Endothelial cell (in vitro differentiated cells): ENCODE measurements at places on chromosomes 7 and 10. TPM values are rescaled to one million over a fixed set of nuclear protein-coding genes. Genes with fewer than 3 reads are reported as not detected.

GRCh38 chr7:727104-727805, at the start of gene PRKAR1B:
Gene PRKAR1B (minus strand): TSS chr7:727281. CDS start chr7:711505, 15,776 bp downstream.
- DNase-seq, result no peak

Gene UCN3
- total RNA-seq, result not detected

Gene C10orf62
- not detected for total RNA-seq

Gene CCNJ
- 67.1 TPM for total RNA-seq

DNA sequence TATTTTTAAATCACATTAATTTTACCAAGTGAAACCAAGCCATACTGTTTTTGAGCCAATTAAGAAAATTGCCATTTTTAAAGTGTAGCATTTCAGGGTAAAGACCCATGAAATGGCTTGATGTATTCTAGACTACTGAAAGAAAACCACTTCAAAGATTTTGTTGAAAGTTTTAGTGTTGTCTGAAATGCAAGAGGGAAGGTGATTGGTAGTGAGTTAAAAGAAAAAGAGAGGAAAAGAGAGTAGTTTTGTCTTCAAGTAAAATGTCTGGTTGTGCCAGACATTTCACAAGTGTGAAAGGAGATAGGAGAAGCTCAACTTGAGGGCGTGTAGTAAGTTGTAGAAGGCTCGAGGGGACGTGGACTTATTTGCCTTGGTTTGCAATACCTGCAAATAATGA, 41.6 kb downstream of the CALML5 start:
- DNase-seq, result no peak

Gene MTPN
- total RNA-seq, result 183 TPM

GRCh38 chr10:93600446-93601145, 439 bp downstream of the RBP4 start:
- peak; percentile 26 for DNase-seq

- no peak for DNase-seq
Measured at GRCh38 chr10:114613237-114613979, 44.7 kb downstream of the ABLIM1 start.

Gene PAPSS2
- total RNA-seq, result 31.0 TPM

Gene NPSR1
- not detected for total RNA-seq

GRCh38 chr7:137146012-137146455, 197.5 kb downstream of the PTN start:
- DNase-seq, result no peak

Gene PRSS1
- 0.82 TPM for total RNA-seq

DNA sequence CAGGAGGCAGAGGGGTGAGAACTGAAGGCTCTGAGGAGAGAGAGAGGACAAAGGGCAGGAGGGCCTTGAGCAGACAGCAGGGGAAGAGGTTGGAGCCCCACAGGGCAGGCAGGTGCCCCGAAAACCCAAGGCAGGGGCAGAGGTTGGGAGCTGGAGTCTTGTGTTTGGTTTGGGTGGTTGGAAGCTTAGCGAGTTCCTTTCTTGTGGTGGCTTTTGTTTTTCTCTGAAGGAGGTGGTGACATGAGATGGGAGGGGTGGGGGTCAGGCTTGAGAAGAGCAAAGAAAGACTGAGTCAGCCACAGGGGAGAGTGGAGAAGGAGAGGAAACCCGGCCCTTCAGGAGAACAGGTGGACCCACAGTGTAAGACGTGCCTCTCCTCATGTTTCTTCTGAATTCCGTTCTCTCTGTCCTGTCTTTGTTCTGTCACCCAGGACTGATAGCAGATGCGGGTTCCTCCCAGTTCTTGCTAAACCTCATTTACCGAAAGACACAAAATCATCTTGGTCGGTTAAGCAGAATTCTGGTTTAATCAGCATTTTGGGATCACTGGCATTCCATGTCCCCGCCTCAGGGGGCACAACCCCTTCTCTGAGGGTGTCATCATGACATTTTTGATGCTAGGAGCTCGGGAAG, 95.3 kb downstream of the INSYN2A start:
- no peak for DNase-seq

DNA sequence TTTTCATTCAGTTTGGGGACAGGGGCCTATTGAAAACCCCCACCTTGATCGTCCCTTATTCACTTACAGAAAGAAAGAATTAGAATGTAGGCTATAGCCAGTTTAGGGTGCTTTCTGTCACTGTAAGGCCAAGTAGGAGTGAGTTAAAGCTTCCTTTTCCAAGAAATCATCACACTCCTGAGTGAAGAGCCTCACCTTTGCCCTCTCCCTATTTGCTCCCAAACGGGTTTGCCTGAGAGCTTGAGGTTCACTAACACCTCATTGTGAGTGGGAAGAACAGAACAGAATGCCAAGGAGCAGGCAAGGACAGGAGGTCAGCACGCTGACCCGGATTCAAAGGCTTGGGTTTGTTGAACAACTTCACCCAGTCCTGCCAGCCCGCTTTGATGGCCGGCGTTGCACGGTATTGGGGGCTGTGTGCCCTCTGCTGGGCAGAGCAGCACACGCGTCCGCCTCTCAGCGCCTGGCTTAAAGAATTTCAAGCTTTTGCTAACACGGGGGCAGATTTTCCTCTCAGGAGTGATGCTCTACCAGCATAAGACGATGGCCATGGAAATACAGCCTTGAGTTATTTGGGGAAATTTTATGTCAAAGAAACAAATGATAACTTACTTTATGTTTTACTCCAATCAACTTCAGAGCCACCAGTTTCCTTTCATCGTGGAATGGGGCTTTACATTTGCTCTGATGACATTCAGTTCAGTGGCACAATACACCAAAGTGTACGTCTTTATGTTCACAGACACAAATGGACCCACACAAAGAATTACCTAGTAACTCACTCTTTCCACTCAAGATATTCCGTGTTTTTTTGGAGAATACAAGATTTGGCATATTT, 470.0 kb downstream of the SUGCT start:
- peak; percentile 65 for DNase-seq

DNA sequence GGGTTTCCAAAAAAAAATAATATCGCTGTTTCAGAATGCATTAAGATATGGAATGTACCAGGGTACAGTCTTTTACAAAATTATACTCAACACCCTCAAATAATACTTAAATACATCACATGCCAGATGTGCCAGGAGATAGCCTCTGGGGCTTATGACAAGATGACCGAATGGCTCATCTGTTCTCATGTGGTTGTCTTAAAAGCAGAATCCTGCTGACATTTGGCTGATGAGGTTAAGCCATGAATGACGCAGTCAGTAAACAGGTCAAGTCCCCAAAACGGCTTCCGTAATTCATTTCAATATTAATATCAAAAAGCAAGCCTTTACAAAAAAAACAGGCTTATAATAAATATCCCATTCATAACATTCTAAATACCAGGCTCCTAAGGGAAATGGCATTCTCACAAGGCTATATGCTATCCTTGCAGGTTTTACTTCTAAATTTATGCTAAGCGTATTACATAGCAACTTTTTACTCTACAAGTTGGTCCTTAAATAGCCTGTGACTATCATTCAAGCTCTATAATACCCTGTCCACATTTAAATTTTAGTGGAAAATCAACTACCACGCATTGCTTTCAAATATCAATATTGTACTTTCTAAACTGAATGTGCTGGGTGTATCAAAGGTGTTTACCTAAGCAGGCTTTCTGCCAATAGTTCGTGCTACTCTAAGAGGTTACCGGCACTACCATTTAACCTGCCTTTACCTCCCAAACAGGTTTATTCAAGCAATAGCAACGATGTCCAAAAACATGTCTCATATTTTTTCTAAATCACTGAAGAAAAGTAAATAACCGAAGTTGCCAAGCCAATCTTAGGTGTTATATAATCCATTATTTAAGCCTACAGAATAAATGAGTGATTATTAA, 15.6 kb downstream of the SMURF1 start:
- no peak for DNase-seq

DNA sequence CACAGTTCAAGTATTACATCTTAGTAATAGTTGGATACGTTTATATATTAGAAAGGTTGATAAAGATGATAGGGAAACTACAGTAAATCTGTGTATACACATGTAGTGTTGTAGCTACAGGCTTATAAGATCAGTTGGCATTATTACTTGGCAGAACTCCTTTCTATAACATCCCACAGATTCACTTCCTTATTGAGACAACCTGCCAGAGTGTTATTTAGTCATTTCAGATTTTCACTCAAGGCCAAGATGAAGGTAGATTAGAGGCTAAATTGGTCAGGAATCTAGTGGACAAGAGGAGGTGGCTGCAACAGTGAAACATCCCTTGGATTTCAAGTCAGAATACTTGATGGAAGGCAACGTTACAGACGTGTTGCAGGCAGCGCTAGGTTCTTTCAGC, 63.0 kb downstream of the PAPSS2 start:
- DNase-seq, result no peak

GRCh38 chr7:16271990-16272665, 149.2 kb downstream of the CRPPA start:
- no peak for DNase-seq

DNA sequence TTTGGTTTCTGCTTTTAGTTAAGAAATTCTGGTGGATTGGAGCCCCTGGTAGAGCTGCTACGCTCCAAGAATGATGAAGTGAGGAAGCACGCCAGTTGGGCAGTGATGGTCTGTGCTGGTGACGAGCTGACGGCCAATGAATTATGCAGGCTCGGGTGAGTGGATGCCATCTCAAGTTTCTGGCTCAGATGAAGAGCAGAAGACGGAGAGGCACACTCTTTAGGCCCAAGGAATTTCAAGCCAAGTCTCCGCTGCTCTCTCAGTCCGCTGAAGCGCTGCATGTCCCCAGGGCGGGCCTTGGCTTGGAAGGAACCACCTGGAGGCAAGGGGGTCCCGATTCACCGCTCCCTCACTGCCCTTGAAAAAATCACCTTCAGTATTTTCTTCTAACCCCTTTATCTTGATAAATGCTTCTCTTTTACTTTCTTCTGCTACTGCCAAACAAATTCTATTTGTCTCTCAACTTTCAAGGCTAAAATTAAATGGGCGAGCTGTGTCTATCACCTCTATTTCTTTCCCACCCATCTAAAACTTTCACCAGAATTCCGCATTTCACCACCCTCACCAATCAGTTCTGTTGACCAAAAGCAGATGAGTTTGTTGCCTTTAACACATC, 74.2 kb downstream of the ARMC3 start:
- DNase-seq, result no peak

DNA sequence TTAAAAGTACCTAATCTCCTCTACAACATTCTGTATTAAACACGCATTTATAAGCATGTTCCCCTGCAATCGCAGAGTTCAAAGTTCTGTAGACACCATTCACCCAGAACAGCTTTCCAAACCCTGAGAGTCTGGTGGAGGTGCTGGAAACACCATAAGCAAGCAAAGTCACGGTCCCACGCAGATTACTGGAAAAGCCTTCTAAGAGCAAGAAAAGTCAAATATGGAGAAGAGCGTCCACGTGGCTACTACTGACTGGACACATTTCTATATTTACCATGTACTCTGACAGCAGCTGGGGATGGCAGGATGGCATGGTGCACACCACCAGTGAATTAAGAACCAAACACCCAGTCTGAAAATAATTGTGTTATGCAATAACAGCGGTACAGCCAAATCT, 97.7 kb downstream of the PARD3 start:
- DNase-seq, result no peak

Gene GNAT3
- not detected for total RNA-seq

Gene FAM20C
- total RNA-seq, result 3.1 TPM

GRCh38 chr10:52517012-52517411, 202.9 kb downstream of the DKK1 start:
- DNase-seq, result no peak

DNA sequence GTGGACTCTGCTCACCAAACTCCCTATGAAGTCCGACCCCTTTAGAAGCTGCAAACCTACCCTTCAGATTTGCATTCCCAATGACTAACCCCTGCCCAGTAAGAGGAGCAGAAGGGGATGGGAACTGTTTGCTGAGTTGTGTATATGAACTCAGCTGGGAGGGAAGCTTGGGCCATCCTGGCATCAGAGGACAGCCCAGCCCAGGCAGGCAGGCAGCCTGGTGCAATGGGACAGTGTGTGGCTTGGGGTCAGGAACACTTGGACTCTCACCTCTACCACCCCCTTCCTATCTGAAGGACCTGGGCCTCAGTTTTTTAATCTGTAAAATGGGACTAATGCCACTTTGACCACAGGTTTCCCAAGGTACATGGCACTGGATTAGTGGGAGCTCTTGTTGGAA, 147.4 kb upstream of the GPR26 start:
- no peak for DNase-seq

Gene CYP2C8
- 0.87 TPM for total RNA-seq
